ENCODE measurements at places on chromosomes 4 and X. TPM values are rescaled to one million over a fixed set of nuclear protein-coding genes. Genes with fewer than 3 reads are reported as not detected.
A peak's percentile ranks its signal among the peaks of the same experiment; 100 is the strongest.

GRCh38 chrX:134256684-134257083 lies 19.7 kb downstream of the CCDC160 start:
- no peak for DNase-seq

GRCh38 chr4:10713591-10713990 lies 29.0 kb upstream of the CLNK start:
- DNase-seq, result no peak

- no peak for DNase-seq
Observed at GRCh38 chr4:149121023-149121404, 678.8 kb upstream of the NR3C2 start.

- DNase-seq, result no peak
Observed at GRCh38 chr4:190018201-190018920, 8.7 kb downstream of the FRG2 start.

Gene MGARP
- total RNA-seq, result 41.2 TPM

- DNase-seq, result no peak
Observed at GRCh38 chrX:93875621-93876282, 201.7 kb downstream of the FAM133A start.

GRCh38 chrX:110145854-110146253 lies 142.9 kb downstream of the TMEM164 start:
- peak; percentile 45 for DNase-seq

DNA sequence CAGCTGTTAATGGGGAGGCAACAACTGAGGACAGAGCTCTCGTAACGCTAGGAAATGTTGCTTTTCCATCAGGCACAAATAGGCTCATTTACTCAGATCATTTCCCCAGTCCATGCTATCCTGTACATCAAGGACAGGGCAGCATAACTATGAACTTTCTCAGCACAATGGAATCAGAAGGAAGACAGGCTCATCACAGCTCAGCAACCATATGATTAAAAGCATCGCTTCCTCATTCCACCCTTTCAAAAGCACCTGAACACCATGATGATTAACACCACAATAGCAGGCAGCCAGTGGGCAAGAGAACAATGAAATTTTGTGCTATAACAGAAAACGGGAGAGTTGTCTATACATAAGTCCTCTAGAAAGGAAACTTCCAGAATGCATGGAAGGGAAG lies 297.8 kb downstream of the ZNF674 start:
- no peak for DNase-seq

- no peak for DNase-seq
Observed at GRCh38 chrX:13389501-13389900, 69.6 kb upstream of the ATXN3L start.

Gene CPLX1
- total RNA-seq, result not detected

DNA sequence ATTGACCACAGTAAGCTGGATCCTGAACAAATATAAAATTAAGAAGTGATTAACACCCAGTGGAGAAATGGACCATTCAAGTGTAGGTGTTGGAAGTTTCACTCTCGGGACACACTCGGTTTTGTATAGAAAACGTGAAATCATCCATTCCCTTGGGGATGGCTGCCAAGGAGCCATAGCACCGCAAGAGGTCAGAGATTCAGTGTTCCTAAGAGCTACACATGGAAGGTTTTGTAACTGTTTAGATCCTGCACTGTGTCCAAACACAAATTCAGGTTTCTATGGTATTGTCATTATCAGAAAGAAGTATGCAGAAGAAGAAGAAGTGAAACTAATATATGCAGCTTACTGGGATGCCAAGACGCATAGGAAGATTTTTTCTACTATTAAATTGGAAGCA lies 281.0 kb downstream of the LDB2 start:
- DNase-seq, result peak; percentile 83
